HCT116 (cell line): ENCODE measurements at places on chromosomes 3 and 15. TPM values are rescaled to one million over a fixed set of nuclear protein-coding genes. Genes with fewer than 3 reads are reported as not detected.

Gene PCYT1A
- 32.1 TPM for total RNA-seq

DNA sequence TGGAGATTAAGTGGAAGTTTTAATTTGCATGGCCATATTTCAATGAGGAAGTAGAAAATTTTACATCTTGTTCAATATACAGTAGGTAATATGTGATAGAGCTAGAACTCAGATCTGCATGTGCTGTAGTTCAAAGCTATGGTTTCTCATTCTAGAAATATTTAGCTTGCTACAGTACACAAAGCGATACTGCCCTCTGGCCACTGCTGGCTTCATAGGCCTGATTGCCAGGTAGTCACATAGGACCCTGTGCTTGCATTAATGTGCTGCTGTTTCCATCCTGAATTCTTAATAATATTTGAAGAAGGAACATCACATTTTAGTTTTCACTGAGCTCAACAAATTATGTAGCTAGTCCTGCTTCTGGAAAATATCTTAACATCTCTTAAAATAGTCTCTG is 87.0 kb downstream of the PLSCR2 start:
- H3K27ac ChIP-seq = no peak overlapping the region
- peak; percentile 19 for DNase-seq
- H3K4me3 ChIP-seq = no peak overlapping the region
- H3K4me1 ChIP-seq = no peaks in the 10 kb centered on the region

- DNase-seq = no peak
- H3K27me3 ChIP-seq = peaks cover 12% of the 10 kb centered on the region; the same call in 1 of the 2 replicates
- no peak overlapping the region for H3K27ac ChIP-seq
- no peak overlapping the region for H3K4me3 ChIP-seq
- no peaks in the 10 kb centered on the region for H3K36me3 ChIP-seq
- no peaks in the 10 kb centered on the region for H3K4me1 ChIP-seq
These were observed 817.6 kb upstream of the CFAP20DC start for GRCh38 chr3:59867185-59868002.

Gene HIGD2B
- 0.27 TPM for total RNA-seq

- DNase-seq = no peak
- peaks cover 3% of the 10 kb centered on the region; the same call in 1 of the 2 replicates for H3K27me3 ChIP-seq
- H3K36me3 ChIP-seq = no peaks in the 10 kb centered on the region
- H3K27ac ChIP-seq = no peak overlapping the region
These were observed 30.1 kb downstream of the POPDC2 start for GRCh38 chr3:119630128-119630879.

- H3K4me3 ChIP-seq = no peak overlapping the region
- H3K4me1 ChIP-seq = no peaks in the 10 kb centered on the region
- DNase-seq = no peak
These were observed 5.5 kb upstream of the OR5K1 start for GRCh38 chr3:98457543-98457942.

Gene SLC28A2
- not detected for total RNA-seq

DNA sequence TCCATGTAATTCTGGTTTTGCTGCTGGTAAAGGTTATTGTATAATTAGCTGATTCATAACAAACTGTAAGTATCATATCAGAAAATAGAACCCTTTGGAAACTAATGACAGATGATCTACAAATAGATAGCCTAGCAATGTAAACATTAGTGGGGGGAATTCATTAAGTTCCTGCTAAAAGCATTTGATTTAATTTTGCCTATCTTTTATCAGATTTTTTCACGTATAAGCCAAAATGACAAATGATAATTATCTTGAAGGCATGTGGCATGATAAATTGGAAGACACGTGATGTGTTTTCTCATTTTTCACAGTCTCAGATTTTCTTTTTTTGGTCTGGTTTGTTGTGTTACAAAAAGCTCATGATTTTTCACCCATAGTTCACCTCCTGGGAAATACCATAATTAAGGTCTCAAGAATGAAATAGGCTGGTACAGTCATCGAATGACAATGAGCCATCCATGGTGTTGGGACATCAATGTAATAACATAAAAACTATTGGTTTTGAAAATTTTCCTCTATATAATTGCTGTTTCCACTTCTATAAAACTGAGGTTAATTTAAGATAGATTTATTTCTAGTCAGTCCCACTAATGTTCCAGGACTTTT is 325.9 kb upstream of the TBL1XR1 start:
- H3K36me3 ChIP-seq = no peaks in the 10 kb centered on the region
- DNase-seq = no peak
- H3K4me3 ChIP-seq = no peak overlapping the region

- H3K4me1 ChIP-seq = peaks cover 27% of the 10 kb centered on the region
- no peak overlapping the region for H3K4me3 ChIP-seq
- no peaks in the 10 kb centered on the region for H3K27me3 ChIP-seq
- DNase-seq = peak; percentile 61
- H3K27ac ChIP-seq = no peak overlapping the region
- no peaks in the 10 kb centered on the region for H3K36me3 ChIP-seq
These were observed 52.6 kb downstream of the GTF2E1 start for GRCh38 chr3:120795017-120795648.

GRCh38 chr15:39376371-39376909 is 204.4 kb upstream of the THBS1 start:
- DNase-seq = no peak
- no peaks in the 10 kb centered on the region for H3K4me1 ChIP-seq
- no peaks in the 10 kb centered on the region for H3K36me3 ChIP-seq
- no peaks in the 10 kb centered on the region for H3K27me3 ChIP-seq

Gene EFCC1
- total RNA-seq = 1.0 TPM

Gene EFHB
- 0.30 TPM for total RNA-seq

- H3K36me3 ChIP-seq = no peaks in the 10 kb centered on the region
- no peaks in the 10 kb centered on the region for H3K27me3 ChIP-seq
- no peak overlapping the region for H3K4me3 ChIP-seq
- no peak for DNase-seq
These were observed 289.9 kb downstream of the SHOX2 start for GRCh38 chr3:157816296-157816695.

DNA sequence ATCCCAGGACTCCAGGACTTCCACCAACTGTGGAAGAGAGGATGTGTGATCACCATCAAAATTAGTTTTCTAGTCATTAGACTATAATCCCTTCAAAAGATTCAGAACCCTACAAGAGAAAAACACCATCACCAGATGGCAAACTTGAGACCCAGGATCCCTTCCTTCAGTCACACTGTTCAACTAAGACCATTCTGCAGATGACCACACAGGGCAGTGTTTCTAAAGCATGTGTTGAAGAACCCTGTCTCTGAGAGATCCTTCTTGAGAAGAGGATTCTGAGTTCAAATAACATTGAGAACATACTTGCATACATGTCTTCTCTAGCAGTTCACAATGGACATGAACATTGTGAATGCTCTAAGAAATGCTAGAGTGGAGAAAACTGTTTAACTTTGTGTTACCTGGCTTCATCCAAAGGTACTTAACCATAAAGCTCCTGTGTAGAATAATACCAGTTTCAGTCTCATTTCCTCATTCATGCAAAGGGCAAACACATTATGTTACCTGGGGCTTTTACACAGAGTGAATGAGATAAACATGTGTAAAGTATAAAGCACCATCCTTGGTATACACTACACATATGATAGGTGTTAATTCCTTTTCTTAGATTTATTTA is 2.4 kb upstream of the ADGRG7 start:
- no peak overlapping the region for H3K27ac ChIP-seq
- no peak for DNase-seq
- H3K27me3 ChIP-seq = no peaks in the 10 kb centered on the region
- H3K4me1 ChIP-seq = peaks cover 3% of the 10 kb centered on the region; the same call in 1 of the 2 replicates
- H3K4me3 ChIP-seq = no peak overlapping the region
- no peaks in the 10 kb centered on the region for H3K36me3 ChIP-seq

DNA sequence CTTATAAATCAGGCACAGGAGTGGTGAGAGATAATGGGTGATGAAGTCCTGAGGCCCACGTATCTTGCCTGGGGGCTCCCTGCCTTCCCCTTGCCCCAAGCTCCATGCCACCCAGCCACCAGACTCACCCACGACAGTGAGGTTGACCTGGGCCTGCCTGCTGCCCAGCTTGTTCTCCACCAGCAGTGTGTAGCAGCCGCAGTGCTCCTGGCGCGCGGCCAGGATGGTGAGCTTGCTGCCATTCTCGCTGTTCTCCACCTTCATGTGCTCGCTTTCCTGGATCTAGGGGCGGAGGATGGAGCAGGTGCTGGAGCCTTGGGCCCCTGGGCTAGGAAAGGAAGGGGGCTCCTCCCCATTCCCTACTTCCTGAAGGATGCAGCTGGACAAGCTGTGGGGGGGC is 79.1 kb upstream of the HACD2 start:
- H3K27ac ChIP-seq = no peak overlapping the region
- H3K36me3 ChIP-seq = no peaks in the 10 kb centered on the region
- DNase-seq = no peak
- no peaks in the 10 kb centered on the region for H3K4me1 ChIP-seq

Gene CAPN7
- total RNA-seq = 27.7 TPM

DNA sequence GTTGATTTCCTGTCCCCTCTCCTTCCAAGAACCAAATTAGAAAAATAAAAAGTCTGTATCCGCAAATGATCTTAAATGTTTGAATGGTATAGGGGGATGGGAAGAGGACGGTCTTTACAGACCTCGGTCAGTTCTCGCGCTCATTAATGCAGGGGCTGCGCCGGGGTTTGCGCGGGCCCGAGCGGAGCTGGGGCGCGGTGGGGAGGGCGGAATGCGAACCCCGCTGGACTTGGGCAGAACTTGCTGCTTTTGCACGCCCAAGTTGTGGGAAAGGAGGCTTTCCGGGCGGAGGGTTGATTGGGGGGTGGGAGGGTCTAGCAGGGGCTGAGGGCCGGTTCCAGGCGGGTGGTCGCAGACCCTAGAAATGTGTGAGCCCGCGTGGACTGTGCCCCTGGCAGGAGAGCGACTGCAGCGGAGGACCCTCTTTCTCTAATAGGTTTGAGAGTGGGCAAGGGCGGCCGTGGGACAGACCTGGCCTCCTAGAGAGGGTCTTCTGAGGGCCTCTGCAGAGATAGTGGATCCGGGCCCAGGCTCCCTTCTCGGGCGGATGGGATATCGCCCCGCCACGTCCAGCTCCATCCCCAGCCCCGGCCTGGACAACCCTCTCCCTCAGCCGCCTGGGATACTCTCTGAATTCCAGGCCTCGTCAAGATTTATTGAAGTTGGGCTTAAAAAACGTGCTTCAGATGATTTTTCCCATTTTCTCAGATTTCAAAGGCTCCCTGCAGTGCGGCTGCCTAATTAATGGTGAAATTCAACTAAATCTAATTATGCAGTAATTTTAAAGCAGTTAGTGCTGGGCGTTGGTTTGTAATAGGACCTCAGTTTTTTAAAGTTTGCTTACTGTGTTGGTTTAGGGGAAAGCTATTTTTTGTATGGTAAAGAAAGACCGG is 11.3 kb downstream of the NR2F2 start:
- no peaks in the 10 kb centered on the region for H3K27me3 ChIP-seq
- H3K36me3 ChIP-seq = peaks cover 18% of the 10 kb centered on the region
- no peak overlapping the region for H3K27ac ChIP-seq
- peaks cover 17% of the 10 kb centered on the region for H3K4me1 ChIP-seq

GRCh38 chr3:150970665-150971324 is 1.7 kb downstream of the CLRN1 start:
- H3K4me1 ChIP-seq = peaks cover 4% of the 10 kb centered on the region; the same call in 1 of the 2 replicates
- peak overlapping the region; percentile 11 for H3K4me3 ChIP-seq
- no peak overlapping the region for H3K27ac ChIP-seq
- peak; percentile 8 for DNase-seq

Gene NTRK3
- not detected for total RNA-seq

GRCh38 chr3:46557814-46558183 is 8.3 kb downstream of the LRRC2 start:
- no peak for DNase-seq
- H3K4me3 ChIP-seq = no peak overlapping the region
- peak overlapping the region; percentile 14; the same call in 1 of the 2 replicates for H3K27ac ChIP-seq

Gene GOLGA6B
- 0.10 TPM for total RNA-seq

DNA sequence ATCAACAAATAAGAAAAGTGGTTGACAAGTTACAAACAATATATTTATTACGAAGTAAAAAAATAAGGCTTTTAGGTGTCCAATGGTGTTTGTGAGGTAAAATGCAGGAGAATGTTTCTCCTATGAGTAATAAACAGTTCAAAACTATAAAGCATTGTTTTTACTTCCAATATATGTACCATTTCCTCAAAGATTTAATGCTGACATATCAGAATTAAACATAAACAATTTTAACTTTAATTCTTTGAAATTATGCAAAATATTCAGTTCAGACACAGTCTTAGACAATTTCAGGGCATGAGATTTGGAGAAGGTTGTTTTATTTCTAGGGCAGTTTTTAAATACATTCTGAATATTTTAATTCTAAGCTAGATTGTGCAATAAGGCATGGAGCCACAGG is 602.5 kb upstream of the DPPA4 start:
- H3K4me1 ChIP-seq = no peaks in the 10 kb centered on the region
- no peaks in the 10 kb centered on the region for H3K27me3 ChIP-seq
- H3K4me3 ChIP-seq = no peak overlapping the region
- no peak overlapping the region for H3K27ac ChIP-seq
- H3K36me3 ChIP-seq = no peaks in the 10 kb centered on the region
- DNase-seq = no peak

GRCh38 chr15:97691078-97691477 is 269.4 kb upstream of the ARRDC4 start:
- DNase-seq = no peak
- H3K4me3 ChIP-seq = no peak overlapping the region
- no peaks in the 10 kb centered on the region for H3K36me3 ChIP-seq

- H3K27me3 ChIP-seq = no peaks in the 10 kb centered on the region
These were observed 1.9 kb downstream of the KLHDC8B start for GRCh38 chr3:49173116-49173791.

DNA sequence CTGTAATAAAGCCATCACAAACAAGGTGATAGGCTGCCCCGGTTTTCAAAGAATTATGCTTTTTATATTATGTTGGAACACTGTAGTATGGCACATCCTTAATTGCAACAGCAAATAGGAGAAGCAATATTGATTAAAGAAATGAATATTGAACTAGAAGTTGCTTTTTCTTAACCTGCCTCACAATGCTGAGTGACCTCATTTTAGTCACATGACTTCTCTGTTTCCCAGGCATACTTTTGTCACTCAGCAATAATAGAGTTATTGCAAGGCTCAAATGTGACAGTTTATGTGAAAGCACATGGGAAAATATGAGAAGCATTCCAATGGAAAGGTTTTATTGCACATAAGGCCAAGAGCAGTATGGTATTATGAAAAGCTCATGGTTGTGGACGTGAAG is 400.7 kb downstream of the FGF12 start:
- H3K4me1 ChIP-seq = no peaks in the 10 kb centered on the region
- H3K4me3 ChIP-seq = no peak overlapping the region
- no peak for DNase-seq
- peaks cover 20% of the 10 kb centered on the region for H3K27me3 ChIP-seq

Gene FMN1
- total RNA-seq = 0.39 TPM

Gene SLC15A2
- 0.96 TPM for total RNA-seq

DNA sequence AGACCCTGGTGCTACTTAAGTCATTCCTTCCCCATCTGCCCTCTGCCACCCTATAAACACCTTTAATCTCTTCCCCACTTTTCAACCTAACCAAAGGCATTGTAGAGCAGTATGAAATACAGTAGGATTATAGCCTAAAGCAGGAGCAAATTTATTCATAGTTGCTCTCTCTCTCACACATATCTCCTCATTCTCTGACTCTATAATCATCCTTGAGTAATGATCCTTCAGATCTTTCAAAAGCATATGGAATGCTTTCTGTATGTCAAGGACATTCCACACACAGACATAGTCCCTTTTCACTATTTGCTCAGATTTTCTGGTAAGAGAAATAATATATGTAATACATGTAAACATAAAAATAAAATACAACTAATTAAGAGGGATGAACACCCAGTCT is 54.1 kb downstream of the TRPC1 start:
- H3K4me3 ChIP-seq = no peak overlapping the region
- no peaks in the 10 kb centered on the region for H3K36me3 ChIP-seq
- no peaks in the 10 kb centered on the region for H3K27me3 ChIP-seq
- no peaks in the 10 kb centered on the region for H3K4me1 ChIP-seq
- no peak overlapping the region for H3K27ac ChIP-seq
- no peak for DNase-seq

Gene ATP13A5
- not detected for total RNA-seq

Gene SH2D7
- total RNA-seq = not detected
